Thyroid gland (tissue), 4 donors: ENCODE measurements at places on chromosomes 16 and 17. TPM values are rescaled to one million over a fixed set of nuclear protein-coding genes. Genes with fewer than 3 reads are reported as not detected.

CLDN6 gene
- total RNA-seq, result not detected

OSGIN1 gene
- total RNA-seq, result 42.9 TPM

CA7 gene
- not detected for total RNA-seq

RNF112 gene
- total RNA-seq, result 1.7 TPM

TNFRSF17 gene
- not detected for total RNA-seq

KIF22 gene
- 38.4 TPM for total RNA-seq

NPIPA2 gene
- total RNA-seq, result 1.2 TPM

SDR42E2 gene
- total RNA-seq, result not detected

PARN gene
- total RNA-seq, result 70.7 TPM

P2RX1 gene
- 0.11 TPM for total RNA-seq

TBC1D3C gene
- not detected for total RNA-seq

HOXB2 gene
- 3.9 TPM for total RNA-seq

CEP295NL gene
- 1.6 TPM for total RNA-seq

MYH11 gene
- total RNA-seq, result 28.8 TPM

CTRB1 gene
- total RNA-seq, result not detected

ZP2 gene
- total RNA-seq, result not detected

SLC26A11 gene
- total RNA-seq, result 65.3 TPM

CDT1 gene
- 1.2 TPM for total RNA-seq

ZNF768 gene
- total RNA-seq, result 32.7 TPM

CCDC154 gene
- total RNA-seq, result 1.5 TPM

CRYBA1 gene
- total RNA-seq, result not detected

KRT24 gene
- total RNA-seq, result not detected

KRT27 gene
- not detected for total RNA-seq

MMP28 gene
- 48.0 TPM for total RNA-seq

SSTR5 gene
- not detected for total RNA-seq
